ENCODE measurements at places on chromosomes 7 and 10.

DNA sequence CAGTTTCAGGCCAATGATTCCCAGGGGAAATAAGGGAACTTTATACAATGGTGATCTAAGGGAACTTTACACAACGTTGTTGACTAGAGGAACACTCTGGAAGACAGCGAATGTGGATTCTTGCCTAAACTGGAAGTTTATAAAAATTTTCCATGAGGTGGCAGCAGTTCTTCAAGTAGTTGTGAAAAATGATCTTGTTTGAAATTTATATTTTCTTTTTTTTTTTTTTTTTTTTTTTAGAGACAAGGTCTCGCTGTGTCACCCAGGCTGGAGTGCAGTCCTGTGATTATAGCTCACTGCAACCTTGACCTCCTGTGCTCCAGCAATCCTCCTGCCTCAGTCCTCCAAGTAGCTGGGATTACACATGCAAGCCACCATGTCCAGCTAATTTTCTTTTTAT, 32.1 kb upstream of the GTF2I start:
- DNase-seq: no peak

GRCh38 chr7:49520951-49521350, 252.5 kb upstream of the VWC2 start:
- no peak for DNase-seq

GRCh38 chr10:124138883-124139348, 45.5 kb upstream of the CHST15 start:
- no peak for DNase-seq

GRCh38 chr10:17064435-17064834, 65.2 kb downstream of the CUBN start:
- DNase-seq: no peak

DNA sequence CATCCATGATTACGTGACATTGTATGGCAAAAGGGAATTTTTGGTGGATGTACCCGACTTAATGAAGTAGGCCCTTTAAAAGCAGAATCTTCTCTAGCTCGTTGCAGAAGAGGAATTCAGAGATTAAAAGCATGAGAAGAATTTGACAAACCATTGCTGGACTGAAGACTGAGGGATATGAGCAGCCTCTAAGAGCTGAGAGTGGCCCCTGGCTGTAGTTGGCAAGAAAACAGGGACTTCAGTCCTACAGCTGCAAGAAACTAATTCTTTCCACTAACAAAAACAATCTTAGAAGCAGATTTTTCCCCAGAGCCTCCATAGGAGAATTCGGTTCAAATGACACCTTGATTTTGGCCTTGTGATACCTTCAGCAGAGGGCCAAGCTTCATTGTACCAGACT, 34.1 kb downstream of the MACC1 start:
- DNase-seq: no peak

GRCh38 chr10:35523670-35524225, 81.4 kb upstream of the GJD4 start:
- DNase-seq: no peak

GRCh38 chr10:42939685-42940366, 137.0 kb upstream of the RET start:
- DNase-seq: no peak

GRCh38 chr10:70478191-70479164, at the start of gene PALD1:
PALD1 (plus strand) TSS chr10:70478767; CDS start chr10:70525952, 47,185 bp downstream.
- DNase-seq: peak; percentile 82

- no peak for DNase-seq
These were observed 58.2 kb downstream of the GRM8 start for GRCh38 chr7:127194571-127194970.

All from islet precursor cell (in vitro differentiated cells).